T-helper 1 cell (primary cell): ENCODE measurements at places on chromosomes 11 and 22.

- DNase-seq, result no peak
These were observed 179.4 kb upstream of the SNX19 start for GRCh38 chr11:131095511-131096185.

GRCh38 chr11:86196913-86197312 is 47.6 kb upstream of the EED start:
- no peak for DNase-seq

DNA sequence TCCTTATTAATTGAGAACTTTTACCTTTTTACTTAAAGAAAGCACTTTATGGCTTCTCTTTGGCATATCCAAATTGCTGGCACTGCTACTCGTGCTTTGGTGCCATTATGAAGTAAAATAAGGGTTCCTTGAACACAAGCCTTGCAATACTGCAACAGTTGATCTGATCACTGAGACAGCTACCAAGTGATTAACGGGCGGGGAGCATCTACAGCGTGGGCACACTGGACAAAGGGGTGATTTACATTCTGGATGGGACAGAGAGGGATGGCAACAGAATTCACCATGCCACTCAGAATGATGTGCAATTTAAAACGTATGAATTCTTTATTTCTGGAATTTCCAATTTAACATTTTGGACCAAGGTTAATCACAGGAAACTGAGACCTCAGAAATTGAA is 7.7 kb downstream of the CHRDL2 start:
- DNase-seq, result no peak

DNA sequence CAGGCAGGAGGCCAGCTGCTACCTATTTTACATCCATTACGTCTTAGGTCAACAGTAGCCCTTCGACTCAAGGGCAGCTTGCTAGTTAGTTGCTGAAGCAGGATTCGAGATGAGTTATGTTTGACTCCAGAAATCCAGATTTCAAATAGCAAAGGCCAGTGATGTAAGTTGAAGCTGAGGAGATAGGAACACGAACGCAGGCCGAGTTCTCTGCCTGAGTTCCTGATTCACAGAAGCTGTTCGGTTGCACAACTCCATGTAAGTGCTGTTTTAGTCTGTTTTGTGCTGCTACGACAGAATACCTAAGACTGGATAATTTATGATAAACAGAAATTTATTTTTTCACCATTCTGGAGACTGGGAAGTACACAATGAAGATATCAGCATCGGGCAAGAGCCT is 111.2 kb downstream of the SLC1A2 start:
- DNase-seq, result no peak

DNA sequence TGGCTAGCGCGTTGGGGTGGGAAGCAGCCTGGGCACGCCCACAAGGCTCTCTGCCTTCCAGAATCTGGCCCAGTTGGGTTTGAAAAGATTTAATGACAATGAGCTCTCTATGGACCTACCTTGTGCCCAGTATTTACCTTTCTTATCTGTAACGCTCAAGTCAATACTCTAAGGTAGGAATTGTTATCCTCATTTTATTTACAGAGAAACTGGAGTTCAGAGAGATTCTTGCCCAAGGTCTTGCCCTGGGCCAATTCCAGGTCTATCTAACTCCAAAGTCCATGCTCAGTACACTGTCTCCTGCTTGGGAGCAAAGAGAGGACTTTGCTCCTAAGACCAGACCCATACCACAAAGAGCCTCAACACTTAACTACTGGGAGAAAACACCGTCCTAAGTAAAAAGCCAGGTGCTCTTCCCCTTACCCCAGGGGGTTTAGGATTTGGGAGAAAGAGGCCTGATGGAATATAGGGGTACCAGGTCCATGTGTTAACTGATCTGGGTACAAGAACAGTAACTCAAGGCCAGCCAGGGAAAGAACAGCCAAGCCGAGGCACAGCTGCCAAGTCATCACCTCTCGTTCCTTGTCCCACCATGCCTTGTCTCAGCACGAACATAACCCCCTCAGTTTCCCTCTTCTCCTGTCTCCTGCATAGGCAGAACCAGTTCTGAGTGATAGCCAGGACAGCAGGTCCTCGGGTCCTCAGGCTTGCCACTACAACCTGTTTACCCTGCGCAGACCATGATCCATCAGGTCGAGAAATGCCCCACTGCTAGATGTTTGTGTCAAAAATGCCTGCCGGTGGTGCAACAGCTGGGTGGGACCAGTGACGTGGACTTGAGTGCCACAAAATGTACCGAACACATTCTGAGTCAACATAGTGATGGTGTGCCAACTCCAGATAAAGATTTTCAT is 14.6 kb downstream of the APOA4 start:
- DNase-seq, result no peak

- no peak for DNase-seq
These were observed 58.8 kb downstream of the ENDOD1 start for GRCh38 chr11:95148406-95148805.

- DNase-seq, result no peak
These were observed 1213.3 kb upstream of the RAG2 start for GRCh38 chr11:37811349-37811748.

GRCh38 chr11:1226226-1226985 is 3.5 kb downstream of the MUC5B start:
- no peak for DNase-seq

DNA sequence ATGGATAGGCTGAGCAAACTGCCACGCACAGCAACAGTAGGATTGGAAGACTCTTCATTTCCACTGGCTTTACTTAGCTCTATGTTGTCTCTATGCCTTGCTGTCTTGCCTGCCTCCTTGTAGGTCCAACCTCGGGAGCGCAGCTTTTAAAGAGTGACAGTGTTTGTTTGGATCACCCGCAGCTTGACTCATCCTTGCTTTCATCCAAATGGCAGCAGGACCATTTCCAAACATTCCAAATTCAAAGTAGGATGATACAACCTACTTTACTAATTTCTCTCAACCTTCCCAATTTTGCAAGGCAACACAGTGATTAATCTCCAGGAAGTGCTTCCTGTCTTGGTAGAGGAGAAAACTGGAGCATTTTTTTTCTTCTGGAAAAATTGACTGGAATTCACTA is at the start of gene MMP3:
TSS of gene MMP3 (minus strand) at position 121 of the 400 bp plus-strand sequence. CDS start at position 58, 63 bp downstream.
- no peak for DNase-seq

- DNase-seq, result no peak
These were observed 19.5 kb downstream of the OR5T2 start for GRCh38 chr11:56214537-56214936.

- no peak for DNase-seq
These were observed 6.9 kb downstream of the ARVCF start for GRCh38 chr22:20009582-20010306.

DNA sequence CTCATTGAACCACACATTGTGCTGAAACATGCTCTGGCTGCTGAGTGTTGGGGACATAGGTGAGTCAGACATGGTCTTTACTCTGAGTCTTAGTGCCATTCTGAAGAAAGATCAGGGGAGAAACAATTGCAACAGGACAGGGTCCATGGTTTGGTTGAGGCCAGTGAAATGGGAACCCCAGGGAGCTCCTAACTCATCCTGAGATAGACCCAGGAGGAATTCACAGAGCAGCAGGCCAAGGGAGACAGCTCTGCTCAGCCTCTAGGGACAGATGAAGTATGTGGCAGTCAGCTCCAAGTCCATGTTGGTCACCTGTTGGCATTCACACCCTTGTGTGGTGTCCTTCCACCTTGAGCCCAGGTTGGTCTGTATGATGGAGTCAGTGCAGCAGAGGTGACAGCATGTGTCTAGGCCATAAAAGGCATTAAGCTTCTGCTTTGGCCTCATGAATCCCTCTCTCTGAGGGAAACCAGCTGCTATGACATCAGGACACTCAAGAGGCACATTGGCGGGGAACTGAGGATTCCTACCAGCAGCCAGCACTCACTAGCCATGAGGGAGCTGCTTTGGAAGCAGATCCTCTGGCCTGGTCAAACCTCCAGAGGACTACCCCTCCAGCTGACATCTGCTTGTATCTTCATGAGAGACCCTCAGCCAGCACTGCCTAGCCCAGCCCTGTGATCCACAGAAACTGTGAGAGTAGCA is 50.3 kb upstream of the MYEOV start:
- DNase-seq, result no peak

DNA sequence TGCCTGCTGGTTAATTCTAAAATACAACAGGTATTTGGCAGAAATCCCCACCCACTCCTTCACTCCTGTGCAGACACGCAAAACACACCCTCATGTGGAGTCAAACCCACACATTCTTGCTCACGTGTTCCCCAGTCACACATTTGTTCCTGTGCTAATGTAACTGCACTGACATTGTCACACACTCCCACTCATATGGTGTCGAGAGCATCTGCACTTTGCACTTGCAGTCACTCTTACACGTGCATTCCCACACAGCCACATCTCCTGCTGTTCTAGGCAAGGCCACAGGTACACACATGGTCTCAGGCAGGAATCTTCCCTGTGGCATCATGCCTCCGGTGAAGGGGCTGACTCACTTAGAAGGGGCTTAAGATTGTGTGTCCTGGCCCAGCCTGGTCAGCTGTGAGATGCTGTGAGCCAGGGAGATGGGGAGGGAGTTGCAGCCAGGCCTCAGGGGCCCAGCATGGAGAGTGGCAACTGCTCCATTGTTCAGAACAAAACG is 395.0 kb downstream of the TENM4 start:
- no peak for DNase-seq

DNA sequence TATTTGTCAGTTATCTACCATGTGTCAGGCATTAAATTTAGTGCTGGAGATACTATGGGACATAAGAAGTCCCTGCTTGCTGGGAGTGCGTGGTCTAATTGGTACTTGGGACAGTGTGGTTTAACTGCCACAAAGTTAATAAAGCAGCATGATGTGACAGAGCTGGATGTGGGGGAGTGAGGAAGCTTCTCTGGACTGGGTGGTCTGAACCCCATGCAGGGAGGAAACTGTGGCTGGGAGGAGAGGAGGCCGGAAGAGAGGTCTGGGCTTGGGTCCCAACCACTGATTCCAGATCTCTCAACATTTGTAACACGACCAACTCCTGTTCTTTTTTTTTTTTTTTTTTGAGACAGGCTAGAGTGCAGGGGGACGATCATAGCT is 37.1 kb downstream of the ST3GAL4 start:
- no peak for DNase-seq

GRCh38 chr11:44625759-44626523 is 60.5 kb downstream of the CD82 start:
- DNase-seq, result no peak

GRCh38 chr11:116348226-116348625 is 424.6 kb downstream of the BUD13 start:
- no peak for DNase-seq

DNA sequence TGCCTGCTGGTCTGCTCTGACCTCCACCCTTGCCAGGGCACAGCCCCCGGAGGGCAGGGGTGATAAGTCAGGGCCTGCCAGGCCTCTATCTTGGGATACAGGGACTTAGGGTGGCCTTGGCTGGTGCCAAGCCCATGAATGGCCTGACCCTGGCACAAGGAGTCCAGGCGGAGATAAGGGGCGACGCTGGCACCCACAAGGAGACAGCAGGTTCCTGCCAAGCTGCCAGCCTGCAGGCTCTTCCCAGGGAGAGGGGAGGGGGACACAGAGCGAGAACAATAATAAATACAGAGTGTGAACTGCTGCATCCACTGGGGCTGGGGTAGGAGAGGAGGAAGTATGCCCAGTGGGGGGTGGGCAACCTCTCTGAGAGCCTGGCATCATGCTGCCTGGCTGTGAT is 978 bp downstream of the CSDC2 start:
- DNase-seq, result no peak

DNA sequence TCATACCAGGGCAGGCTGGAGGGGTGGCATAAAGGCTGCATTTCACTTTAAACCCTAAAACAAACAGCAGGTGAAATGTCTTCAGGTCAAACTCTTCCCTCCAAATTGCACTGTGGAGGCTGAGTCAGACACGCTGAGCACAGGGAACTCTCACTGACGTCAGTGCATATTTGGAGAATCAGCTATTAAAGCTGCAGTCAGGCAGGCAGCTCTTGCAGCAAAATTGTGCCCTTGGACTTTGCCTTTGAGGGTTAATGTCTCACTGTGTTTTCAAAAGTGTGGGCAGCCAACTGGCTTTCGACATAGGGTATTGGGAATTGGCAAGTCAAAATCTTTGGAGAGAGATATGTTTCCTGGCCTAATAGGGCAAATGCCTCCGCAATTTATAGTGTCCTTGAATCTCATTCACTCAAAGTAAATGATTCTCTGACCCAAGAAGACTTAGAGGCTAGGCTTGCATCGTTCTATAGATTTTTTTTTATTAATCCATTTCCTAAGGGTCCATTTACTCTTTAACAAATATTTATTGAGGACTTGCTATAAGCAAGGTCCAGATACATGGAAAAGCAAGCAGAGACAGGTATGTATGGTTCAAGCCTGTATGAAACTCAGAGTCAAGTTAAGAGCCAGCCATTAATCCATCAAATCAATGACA is 27.7 kb upstream of the SMCO4 start:
- DNase-seq, result no peak

- DNase-seq, result no peak
These were observed 18.2 kb upstream of the SYN3 start for GRCh38 chr22:33076343-33076742.

GRCh38 chr11:42770444-42771065 is 541.2 kb upstream of the API5 start:
- DNase-seq, result no peak

DNA sequence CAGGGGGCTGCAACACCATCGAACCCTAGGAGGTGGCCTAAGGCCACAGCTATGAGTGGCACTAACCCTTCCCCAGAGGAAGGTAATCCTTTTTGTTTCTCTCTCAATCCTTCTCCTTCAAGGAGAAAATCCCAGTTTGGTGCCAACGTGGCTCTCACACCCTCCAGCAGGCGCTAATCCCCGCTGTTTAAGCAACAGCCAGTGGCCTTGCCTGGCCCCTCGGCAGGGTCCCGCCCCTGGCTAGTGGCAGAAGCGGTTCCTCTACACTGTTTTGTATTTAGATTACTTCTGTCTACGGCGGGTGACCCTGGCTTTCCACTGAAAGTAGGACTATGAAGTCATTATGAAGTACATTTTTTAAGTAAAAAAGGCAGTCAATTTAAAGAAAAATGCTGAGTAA is 15.5 kb downstream of the GNAZ start:
- DNase-seq, result no peak

DNA sequence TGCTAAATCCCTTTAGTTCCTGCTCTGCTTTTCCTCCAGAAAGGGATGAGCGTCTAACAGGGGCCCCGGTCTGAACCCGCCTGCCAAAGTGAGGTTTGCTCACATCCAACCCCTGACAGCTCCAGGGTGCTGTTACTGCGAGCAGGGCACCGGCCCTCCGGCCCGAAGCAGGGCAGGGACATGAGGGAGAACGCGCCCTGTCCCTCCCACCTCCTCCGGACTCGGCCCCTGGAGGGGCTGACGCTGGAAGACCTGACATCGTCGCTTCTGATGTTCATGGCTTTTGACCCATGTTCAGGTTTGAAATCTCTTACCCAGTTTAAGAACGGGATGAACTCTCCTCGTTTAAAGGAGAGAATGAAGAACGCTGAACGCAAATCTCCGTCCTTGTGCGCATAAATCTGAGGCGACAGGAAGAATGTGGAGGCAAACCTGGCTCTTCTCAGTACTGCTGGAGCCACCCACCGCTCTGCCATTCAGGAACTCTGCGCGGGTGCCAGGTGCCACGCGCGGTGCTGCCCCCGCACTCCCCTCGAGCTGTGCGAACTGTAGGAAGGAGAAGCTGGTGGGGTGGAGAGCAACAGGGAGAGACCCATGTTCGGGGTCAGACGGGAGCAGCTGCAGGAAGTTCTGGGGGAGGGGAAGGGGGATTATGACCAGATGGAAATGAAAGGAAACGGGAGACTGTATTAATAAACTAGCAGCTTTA is 826 bp upstream of the EEF1G start:
- DNase-seq, result no peak
